ENCODE measurements at places on chromosomes 4 and X.

- peaks cover 2% of the 10 kb centered on the region for H3K27me3 ChIP-seq
- H3K36me3 ChIP-seq, result no peaks in the 10 kb centered on the region
- H3K4me1 ChIP-seq, result no peaks in the 10 kb centered on the region
Measured at GRCh38 chrX:72393836-72394517, 88.3 kb upstream of the CITED1 start.

DNA sequence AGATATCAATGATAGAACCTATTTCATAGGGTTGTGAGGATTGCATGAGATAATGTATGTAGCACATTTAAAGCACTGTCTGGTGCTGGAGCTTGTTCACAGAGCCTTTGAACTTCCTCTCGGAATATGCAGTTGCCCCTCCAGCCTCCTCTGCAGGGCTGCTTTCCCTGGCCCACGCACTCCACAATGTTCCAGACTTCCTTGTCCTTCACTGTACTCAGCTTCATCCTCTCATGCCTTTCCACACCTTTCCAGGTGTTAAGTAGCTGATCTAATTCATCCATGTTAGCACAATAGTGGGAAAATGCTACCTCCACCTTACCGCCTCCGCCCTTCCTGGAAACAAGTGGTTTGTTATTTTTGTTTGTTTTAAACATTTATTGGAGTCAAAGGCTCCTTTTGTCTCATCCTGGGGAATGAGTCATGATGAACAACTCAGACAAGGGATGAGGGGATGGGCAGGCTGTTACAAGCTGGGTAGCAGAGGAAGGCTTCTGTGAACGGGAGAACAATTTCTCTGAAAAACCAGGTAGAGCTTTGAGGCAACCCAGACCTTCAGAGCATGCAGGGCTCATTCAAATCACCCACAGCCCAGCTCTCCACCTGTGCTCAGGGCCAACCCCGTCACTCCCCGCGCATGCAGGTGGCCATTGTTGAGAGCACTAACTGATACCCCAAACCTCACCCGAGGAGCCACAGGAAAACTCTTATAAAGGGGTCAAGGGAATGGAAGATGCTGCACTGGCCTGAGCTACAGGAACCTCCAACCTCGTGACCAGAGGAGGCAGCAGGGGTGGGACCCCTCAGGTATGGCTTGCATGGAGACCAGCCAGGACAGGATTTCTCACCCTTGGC, 84.9 kb upstream of the TBL1X start:
- no peaks in the 10 kb centered on the region for H3K27me3 ChIP-seq
- H3K27ac ChIP-seq, result peak overlapping the region; percentile 76
- H3K36me3 ChIP-seq, result no peaks in the 10 kb centered on the region
- H3K4me3 ChIP-seq, result peak overlapping the region; percentile 45
- H3K4me1 ChIP-seq, result peaks cover 59% of the 10 kb centered on the region

GRCh38 chr4:121555315-121556107, 141.3 kb downstream of the ANXA5 start:
- no peaks in the 10 kb centered on the region for H3K36me3 ChIP-seq
- no peak for DNase-seq
- H3K27ac ChIP-seq, result no peak overlapping the region
- no peak overlapping the region for H3K4me3 ChIP-seq

DNA sequence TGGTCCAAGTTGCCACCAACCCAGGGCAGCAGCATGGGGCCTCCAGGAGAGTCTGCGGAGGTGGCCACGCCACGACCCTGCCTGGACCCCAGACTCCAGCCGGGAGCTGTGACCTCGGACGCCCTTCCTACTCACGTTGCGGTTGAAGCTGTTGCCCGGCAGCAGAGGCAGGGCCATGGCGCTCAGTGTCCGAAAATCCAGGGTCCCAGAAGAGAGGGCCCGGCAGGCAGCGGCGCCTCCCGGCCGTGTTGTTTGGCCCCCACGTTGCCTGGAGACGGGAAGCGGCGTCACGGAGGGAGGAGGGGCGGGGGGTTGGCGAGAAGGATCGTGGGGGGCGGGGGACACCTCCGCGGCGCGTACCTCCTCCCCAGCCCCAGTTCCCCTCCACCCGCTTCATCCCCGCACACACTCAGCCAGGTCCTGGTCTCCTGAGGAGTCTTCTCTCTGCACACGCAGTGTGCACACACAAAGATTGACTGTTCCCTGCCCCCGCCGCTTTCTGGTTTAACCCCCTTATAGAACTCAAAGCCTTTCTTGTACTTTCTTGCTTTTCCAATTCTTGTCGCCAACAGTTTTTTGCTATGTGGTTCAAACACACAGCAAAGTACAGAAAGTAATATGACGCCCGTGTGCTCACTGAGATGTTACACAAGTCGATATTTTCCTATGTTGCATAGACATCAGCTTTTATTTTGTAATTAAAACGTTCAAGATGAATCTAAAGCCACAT, at the start of gene EFHC2:
Gene EFHC2, minus strand, starts transcription at position 261 of the 730 bp plus-strand sequence. Its CDS starts 84 bp downstream, at position 177.
- peaks cover 3% of the 10 kb centered on the region for H3K27me3 ChIP-seq
- DNase-seq, result peak; percentile 74
- H3K4me1 ChIP-seq, result peaks cover 20% of the 10 kb centered on the region

DNA sequence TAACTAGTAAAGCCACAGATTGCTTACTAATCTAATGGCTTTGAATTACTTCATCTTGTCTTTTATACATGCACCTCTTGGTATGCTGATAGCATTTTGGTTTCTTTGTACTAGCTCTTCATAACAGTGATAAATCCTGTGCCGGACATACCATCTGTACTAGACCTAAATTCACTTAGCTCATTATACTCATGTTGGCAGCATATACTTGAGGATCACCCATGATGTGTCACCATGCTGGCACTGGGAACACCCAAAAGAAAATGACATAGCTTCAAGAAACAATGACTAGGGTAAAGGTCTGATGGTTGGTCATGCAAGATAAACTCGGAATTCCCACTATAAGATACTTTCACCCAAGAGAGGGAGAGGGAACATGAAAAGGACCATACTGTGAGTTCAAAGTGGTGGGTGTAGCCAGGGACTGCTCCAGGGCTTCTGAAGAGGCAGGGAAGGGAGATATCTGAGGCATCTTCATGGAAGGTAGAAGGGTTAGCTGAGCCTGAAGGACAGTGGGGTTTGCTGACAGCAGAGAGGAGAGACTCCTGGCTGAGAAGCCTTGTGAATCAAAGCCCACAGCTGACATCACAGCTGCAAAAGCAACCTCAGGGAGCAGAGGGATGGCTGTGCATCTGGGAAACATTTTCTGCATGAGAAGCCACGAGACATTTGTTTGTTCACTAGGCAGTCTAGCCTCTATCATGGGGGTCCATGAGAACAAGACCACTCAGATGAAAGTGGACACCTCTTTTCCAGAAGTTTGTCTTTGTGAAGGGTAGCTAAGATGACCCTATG, 314.2 kb downstream of the RAB28 start:
- no peaks in the 10 kb centered on the region for H3K27me3 ChIP-seq
- H3K36me3 ChIP-seq, result no peaks in the 10 kb centered on the region
- no peak overlapping the region for H3K4me3 ChIP-seq

DNA sequence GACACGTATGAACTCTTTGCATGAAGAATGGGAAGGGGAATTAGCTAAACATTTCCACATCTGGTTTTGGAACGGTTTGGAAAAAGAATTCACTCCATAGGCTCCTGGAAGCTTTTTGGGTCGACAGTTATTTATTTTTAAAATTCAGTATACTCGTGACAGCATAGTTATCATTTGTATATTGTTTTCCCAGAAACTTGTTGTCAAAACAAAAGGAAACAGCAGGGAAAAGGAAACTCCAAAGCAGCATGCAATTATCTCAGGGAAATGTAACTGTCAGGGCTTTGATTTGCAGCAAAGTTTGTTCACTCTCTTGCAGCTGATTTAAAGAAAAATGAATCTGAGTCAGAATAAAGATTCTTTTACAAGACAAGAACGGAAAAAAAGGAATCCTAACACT, 86.5 kb downstream of the PLAC1 start:
- DNase-seq, result no peak
- no peaks in the 10 kb centered on the region for H3K4me1 ChIP-seq
- H3K36me3 ChIP-seq, result no peaks in the 10 kb centered on the region
- no peak overlapping the region for H3K27ac ChIP-seq
- no peak overlapping the region for H3K4me3 ChIP-seq

GRCh38 chr4:7785017-7785416, 154.6 kb downstream of the AFAP1 start:
- no peaks in the 10 kb centered on the region for H3K36me3 ChIP-seq
- no peaks in the 10 kb centered on the region for H3K27me3 ChIP-seq
- peaks cover 26% of the 10 kb centered on the region for H3K4me1 ChIP-seq
- no peak overlapping the region for H3K27ac ChIP-seq

DNA sequence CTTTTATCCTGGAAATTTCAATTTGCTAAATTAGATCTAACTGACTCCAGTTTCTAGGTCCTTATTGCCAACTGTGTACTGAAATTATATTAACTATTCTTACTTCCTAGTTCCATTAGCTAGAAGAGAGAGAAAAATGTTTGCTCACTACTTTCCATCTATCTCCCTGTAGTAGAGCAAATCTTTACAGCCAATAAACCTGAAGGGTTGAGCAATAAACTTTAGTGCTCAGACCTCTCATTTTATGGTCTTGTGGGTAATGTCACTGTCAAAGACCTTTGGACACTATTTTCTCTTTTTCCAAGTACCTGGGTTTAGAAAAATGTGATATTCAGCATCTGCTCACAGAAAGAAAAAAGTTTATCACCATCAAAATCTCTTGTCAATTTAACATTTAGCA, 237.5 kb upstream of the GEMIN8 start:
- H3K4me1 ChIP-seq, result no peaks in the 10 kb centered on the region
- no peaks in the 10 kb centered on the region for H3K36me3 ChIP-seq
- no peak overlapping the region for H3K4me3 ChIP-seq
- H3K27me3 ChIP-seq, result no peaks in the 10 kb centered on the region
- DNase-seq, result no peak

DNA sequence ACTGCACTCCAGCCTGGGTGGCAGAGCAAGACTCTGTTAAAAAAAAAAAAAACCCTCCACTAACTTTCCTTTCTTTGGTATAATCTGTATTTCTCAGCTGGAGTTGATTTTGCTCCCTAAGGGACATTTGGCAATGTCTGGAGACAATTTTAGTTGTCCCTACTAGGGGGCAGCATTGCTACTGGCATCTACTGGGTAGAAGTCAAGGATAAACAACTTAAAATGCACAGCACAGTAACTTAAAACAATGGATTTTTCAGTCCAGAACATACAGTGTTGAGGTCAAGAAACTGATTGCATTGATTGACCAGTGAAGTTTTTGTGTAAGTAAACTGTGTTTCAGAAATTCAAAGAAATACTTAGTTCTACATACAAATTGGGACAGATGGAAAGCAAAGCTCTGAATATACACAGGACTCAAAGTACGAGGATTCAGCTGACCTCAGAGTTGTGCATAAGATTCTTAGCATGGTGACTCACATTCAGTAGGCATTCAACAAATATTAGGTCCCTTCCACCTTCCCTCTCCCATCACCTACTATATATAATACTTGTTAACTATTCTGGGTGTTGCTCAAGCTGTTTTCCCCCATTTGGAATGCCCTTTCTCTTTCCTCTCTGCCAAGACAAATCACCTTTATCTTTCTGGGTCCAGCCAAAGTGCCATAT, 8.8 kb downstream of the DDX53 start:
- H3K4me3 ChIP-seq, result no peak overlapping the region
- H3K27me3 ChIP-seq, result no peaks in the 10 kb centered on the region
- H3K36me3 ChIP-seq, result no peaks in the 10 kb centered on the region
- H3K27ac ChIP-seq, result no peak overlapping the region
- DNase-seq, result no peak

GRCh38 chr4:36274158-36274557, 7.3 kb upstream of the DTHD1 start:
- no peak for DNase-seq
- H3K4me3 ChIP-seq, result no peak overlapping the region
- no peaks in the 10 kb centered on the region for H3K27me3 ChIP-seq
- H3K4me1 ChIP-seq, result peaks cover 36% of the 10 kb centered on the region
- H3K27ac ChIP-seq, result no peak overlapping the region

DNA sequence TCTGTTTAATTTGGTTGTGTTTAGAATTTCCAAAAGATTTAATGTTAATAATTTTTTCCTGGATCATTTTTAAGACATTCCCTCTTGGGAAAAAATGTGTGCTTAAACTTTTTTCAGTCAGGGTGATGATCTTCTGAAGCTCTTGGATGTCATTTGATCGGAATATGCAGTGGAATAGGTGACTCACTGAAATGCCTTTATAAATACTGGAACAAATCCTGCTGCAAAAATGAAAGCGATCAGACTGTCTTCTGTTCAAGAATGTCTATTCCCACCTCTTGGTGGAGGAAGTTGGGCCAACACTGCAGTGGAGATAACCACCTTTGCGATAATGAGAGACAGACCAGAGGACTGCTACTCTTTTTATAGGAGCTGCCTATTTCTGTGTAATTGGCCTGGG, 46.7 kb downstream of the LARP1B start:
- no peaks in the 10 kb centered on the region for H3K27me3 ChIP-seq
- DNase-seq, result no peak
- H3K36me3 ChIP-seq, result no peaks in the 10 kb centered on the region

DNA sequence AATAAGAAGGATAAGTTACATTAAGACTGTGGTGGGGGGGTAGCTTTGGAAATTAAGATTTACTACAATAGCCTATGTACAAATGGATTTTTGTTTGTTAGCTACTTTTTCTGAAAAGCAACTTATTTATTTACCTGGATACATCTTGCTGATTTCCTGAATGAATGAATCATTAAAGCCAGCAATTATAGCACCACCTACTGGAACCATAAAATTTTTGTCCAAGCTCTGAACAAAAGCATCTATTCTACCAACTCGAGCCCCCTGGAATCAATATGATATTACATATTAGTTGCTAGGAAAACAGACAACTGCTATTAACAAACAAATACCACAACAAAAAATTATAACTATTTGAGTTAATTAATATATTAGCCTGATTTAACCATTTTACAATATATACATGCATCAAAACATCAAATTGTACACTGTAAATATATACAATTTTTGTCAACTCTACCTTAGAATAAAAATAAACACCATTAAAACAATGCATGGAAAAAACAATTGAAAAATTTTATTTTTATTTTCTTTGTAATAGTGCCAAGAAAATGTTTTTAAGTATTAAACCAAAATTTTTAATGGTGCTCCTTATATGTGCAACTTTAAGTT, 15.3 kb downstream of the SEPSECS start:
- no peak overlapping the region for H3K4me3 ChIP-seq
- no peak overlapping the region for H3K27ac ChIP-seq
- no peaks in the 10 kb centered on the region for H3K27me3 ChIP-seq
- no peaks in the 10 kb centered on the region for H3K4me1 ChIP-seq
- H3K36me3 ChIP-seq, result peaks cover 5% of the 10 kb centered on the region

DNA sequence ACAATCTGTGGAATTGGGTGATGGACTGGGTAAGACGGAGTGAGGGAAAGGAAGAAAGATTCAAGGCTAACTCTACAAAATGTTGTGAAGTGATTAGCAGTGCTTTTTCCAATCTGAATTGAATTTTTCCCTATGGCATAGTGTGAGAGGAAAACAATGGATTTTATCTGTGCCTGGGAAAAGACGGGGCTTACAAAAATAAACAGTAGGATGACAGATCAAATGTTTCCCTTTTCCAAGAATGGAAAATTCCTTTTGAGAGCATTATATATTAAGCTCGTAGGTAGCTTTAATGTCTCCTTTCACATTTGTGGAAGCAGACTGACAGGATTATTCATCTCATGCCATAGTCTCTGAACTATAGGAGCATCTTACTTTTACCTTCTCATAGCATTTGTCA, 27.8 kb downstream of the ATP11C start:
- no peak overlapping the region for H3K4me3 ChIP-seq
- no peak overlapping the region for H3K27ac ChIP-seq
- DNase-seq, result no peak
- H3K27me3 ChIP-seq, result no peaks in the 10 kb centered on the region
- H3K4me1 ChIP-seq, result peaks cover 9% of the 10 kb centered on the region
- H3K36me3 ChIP-seq, result no peaks in the 10 kb centered on the region

GRCh38 chr4:122901247-122902010, 21.0 kb downstream of the NUDT6 start:
- H3K27ac ChIP-seq, result no peak overlapping the region
- DNase-seq, result no peak
- H3K27me3 ChIP-seq, result no peaks in the 10 kb centered on the region
- no peak overlapping the region for H3K4me3 ChIP-seq
- H3K4me1 ChIP-seq, result peaks cover 10% of the 10 kb centered on the region

Data from natural killer cell treated with Interleukin-12 subunit alpha and Interleukin-12 subunit beta and Interleukin-15 and Interleukin-18, amount 100 ng/mL, for 72 hours (primary cell).